ENCODE measurements at places on chromosomes 2 and 18. TPM values are rescaled to one million over a fixed set of nuclear protein-coding genes. Genes with fewer than 3 reads are reported as not detected.

The SLC5A7 gene
- total RNA-seq: not detected

The KATNAL2 gene
- total RNA-seq: 9.6 TPM

The GFPT1 gene
- total RNA-seq: 43.2 TPM

The CHRNG gene
- total RNA-seq: not detected

The TUBA3D gene
- total RNA-seq: not detected

The TSGA10 gene
- total RNA-seq: 7.6 TPM

The KIAA1328 gene
- 5.1 TPM for total RNA-seq

Data from smooth muscle cell of trachea (primary cell).